ENCODE measurements at places on chromosomes 6 and 20.

DNA sequence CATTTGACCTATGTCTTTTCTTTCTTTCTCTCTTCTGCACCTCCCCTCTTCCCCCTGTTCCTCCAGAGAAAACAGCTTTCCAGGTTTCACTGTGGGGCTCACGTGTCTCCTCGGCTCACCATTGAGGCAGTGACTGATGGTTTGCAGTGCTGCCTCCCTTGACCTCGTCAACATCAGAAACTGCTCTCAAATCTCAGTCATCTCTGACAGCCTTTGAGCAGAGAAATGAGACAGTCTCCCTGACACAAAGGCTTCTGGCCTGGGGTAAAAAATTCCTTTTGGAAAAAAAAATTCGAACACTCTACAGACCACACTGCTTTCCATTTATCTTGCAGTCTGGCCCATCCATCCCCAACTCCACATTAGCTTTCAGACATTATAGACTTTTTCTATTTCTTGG lies 450.0 kb downstream of the TFAP2B start:
- DNase-seq = no peak

DNA sequence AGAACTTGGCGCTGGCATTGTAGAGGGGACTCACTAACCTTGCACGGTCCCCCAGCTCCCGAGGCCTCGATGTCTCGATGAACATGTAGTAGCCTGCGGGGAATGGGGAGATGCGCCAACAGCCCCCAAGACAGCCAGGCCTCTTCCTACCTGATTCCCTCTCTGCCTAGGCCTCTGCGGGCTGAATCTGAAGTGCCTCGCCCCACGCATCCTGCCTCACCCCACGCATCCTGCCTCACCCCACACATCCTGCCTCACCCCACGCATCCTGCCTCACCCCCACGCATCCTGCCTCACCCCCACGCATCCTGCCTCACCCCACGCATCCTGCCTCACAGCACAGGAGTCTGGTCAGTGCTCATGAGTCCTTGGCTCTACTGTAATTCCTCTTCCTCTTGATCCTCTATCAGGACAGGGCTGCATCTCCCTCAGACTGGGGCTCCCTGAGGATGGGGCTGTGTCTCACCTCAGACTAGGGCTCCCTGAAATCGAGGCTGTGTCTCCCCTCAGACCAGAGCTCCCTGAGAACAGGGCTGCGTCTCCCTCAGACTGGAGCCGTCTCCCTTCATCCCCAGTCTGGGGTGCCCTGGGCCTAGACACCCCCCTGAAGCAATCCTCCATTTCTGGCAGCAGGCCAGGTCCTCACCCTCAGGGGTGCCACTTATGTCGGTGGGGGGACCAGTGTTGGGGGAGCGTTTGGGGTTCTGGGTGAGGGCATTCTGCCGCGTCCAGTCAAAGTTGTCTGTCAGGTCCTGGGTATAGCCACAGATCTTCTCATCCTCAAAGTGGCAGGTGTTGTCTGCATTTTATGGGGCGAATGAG lies 53.6 kb downstream of the MDGA1 start:
- DNase-seq = peak; percentile 27

- no peak for DNase-seq
Observed at GRCh38 chr6:84417260-84417659, 189.8 kb upstream of the CEP162 start.

DNA sequence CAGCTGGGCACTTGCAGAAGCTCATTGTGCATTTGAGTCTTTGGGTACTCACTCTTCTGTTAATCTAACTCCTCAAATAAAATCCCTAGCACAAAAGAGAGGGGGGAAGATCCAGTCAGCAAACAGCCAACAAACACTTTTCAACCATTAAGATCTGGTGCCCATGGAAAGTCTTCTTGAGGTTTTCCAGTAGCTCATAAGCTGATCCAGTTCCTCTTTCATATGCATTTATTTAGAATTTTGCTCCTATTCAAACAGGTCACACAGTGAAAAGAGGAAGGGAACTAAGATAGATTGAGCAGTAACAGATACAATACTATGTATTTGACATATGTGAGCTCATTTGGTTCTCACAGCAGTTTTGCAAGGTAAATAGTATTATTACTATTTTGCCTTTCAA lies 38.6 kb downstream of the HLA-DPB1 start:
- no peak for DNase-seq

DNA sequence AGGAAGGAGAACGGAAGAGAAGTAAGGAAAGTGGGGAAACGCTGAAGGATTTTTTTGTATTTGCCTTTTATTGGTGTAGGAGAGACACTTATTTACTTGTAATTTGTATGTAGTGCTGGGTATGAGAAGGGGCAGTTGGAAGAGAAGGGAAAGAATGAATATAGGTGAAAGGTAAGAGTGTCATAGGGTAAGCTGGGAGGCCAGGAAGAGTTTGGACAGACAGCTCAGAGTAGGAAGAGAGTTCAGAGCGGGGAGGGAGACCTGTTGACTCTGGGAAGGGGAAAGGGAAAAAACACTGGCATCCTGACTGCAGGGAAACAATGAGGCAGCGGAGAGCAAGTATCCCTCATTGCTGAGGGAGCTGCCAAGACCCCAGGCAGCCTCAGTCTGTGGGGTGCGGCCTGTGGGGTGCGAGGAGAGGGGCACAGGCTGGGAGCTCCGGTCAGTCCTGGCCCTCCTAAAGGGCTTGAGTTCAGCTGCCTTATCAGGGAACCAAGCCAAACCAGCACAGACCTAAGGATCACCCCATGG lies 3.1 kb downstream of the TRAF3IP2 start:
- no peak for DNase-seq

DNA sequence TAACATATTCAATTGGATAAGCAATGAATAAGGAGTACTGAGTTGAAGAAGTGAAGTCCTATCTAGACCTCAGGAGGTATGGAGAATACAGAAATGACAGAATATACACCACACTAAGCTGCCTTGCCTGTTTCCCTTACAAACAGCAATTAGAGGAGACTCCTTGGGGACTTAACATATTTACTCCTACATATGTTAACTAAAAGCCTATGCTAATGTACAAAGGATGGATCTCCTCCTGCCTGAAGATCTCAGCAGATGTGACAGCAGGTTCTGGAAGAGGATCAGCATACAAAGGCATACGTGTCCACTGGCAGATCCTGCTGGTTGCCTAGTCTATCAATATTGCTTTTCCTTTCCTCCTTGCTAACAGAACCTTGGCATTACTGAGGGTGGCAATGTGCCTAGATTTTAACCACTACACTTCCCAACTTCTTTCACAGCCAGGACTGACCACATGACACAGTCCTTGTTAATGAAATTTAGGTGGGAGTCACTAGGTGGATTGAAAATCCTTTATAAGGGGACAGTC lies 29.6 kb downstream of the PRKN start:
- no peak for DNase-seq

DNA sequence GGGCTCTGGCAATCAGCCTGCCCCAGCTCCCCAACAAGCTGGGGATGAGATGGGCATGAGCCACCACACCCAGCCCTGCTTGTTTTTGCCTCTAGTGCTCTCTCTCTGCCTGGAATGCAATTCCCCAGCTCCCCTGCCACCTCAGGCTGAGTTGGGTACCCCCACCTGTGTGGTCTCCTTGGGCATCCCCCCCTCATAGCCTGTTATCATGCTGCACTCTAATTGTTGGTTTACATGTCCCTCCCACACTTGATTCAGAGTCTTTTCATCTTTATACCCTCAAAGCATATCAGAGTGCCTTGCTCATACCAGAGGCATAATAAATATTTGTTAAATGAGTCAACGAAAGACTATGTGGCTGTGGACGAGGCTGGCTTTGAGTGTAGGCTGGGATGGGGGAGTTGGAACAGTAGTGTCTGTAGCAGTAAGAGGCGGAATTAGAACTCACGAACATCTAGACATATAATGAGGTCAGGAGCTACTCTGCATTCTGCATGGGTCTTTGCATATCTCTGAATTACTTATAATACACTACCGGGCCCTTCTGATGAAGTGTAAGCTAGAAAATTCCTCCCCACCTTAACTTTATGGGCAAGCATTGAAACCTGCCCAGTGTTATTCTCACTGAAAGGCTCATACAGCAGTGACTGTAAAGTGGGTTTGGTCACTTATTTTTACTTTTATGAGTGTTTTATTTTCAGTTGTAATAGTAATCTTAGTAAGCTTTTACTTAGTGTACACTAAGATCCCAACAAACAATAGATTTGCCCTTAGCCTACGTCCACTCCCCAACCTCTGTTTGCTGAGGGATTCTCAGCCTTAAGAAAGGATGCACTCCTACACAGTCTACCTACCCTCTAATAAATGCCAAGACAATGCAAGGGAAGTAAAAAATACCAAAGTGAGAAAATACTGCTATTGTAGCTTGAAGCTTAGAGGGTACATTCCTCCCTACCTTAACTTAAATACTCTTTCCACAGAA lies 58.7 kb downstream of the EDN1 start:
- DNase-seq = no peak

DNA sequence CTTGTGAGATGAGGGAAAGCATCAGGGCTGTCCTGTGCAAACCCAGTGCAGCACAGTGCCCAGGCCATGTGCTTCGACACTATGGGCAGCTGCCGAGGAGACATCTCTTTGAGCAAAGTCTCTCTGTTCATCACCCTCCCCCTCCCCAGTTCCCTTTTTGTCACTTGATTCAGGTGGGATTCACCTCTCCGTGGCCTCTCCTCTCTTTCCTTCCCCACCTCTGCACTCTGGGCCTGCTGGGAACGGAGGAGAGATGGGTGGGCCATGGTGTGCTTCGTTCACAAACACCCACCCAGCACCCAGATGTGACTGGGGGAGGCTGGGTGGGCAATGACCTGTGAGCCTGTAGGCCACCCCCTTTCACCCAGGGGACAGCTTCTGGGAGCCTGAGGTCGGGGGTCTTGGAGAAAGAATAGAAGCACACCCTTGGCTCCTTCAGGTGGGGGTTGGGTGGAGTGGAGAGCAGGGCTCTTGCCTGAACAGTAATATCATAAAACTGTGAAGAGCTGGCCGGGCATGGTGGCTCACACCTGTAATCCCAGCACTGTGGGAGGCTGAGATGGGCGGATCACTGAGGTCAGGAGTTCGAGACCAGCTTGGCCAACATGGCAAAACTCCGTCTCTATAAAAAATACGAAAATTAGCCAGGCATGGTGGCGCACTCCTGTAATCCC lies 33.5 kb upstream of the DLGAP4 start:
- DNase-seq = no peak

GRCh38 chr6:168495636-168496035 lies 54.7 kb downstream of the SMOC2 start:
- DNase-seq = no peak
